MV-4-11 (cell line): ENCODE measurements at places on chromosomes 1 and 21.

DNA sequence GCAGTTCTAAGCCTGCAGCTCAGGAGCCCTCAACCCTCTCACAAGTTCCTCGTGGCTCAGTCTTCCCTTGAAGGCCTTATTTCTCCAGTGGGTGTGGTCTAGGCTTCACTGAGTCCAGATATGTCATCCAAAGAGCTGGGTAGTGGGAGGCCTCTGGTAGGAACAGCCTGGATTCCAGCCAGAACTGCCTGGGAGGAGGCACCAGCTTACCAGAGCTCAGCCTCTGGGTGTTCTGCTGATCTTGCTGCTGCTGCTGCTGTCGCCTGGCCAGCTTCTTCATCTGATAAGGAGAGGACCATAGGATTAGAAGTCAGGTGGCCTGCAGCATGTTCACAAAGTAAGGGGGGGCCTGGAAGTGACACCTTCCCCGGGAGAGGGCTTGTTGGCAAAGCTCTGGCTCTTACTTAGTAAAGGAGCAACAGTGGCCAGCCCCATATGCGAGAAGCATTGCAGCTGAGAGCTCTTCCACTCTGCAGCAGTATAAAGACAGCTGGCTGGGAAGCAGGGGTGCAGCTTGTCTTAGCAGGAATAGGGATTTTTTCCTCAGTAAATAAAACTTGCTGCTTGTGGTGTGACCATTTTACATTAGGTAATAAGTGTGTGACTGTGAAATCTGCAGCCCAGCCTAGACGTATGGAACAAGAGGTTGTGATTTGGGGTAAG, 148.5 kb downstream of the LMX1A start:
- DNase-seq = no peak

- DNase-seq = no peak
Observed at GRCh38 chr1:184621260-184621659, 133.4 kb downstream of the EDEM3 start.

DNA sequence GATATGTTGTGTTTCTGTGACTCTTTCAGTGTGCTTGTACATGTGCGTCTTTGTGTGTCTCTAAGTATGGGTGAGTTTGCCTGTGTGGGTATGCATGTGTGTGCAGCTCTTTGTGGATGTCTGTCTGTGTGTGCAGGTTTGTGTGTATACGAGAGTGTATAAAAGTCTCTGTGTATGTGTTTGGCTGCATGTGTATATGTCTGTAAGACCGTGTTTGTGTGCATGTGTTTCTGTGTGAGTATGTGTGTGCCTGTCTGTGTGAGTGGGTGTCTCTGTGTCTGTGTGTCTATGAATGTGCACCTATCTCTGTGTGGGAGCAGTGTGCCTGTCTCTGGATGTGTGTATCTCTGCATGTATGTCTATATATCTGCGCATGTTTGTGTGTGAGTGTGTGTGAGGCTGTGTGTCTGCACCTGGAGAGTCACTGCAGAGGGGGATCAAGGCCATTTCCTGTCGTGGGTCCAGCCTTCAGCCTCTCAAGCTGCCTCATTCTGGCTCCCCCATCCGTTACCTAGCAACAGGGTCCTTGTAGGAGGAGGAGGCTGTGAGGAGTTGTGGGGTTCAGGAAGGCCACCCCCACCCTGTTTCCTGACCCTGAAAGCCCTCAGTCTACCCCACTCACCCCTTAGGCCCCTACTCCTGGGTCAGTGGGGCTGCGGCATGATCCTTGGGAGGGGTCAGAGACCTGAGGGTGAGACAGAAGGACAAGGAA, 10.4 kb downstream of the FGR start:
- DNase-seq = no peak

DNA sequence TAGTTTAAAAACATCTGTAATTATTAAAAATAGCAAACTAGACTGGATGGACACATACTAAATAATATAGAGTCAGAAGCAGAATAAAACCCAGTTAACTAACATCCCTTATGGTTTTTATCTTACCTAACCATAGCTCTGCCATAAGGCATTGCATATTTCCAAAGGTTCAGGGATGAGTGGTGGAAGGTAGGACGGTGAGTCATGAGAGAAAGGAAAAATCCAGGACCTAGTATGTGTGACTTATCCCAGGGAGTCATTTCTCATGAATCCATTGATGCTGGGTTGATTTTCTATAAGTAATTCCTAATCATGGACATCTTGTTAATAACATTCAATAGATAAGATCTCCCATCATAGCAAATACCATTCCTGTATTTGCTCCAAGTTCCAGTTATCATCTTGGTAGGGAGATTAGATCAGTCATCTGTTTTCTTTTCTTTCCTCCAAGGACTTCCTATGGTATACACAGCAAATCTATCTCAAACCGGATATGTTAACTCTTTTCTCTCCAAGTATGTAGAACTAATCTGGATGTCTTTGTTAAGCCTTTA, 490.7 kb upstream of the B3GALT2 start:
- no peak for DNase-seq

GRCh38 chr1:22387919-22388580, 63.6 kb upstream of the ZBTB40 start:
- no peak for DNase-seq

GRCh38 chr1:211637066-211637465, 38.4 kb downstream of the NEK2 start:
- no peak for DNase-seq

DNA sequence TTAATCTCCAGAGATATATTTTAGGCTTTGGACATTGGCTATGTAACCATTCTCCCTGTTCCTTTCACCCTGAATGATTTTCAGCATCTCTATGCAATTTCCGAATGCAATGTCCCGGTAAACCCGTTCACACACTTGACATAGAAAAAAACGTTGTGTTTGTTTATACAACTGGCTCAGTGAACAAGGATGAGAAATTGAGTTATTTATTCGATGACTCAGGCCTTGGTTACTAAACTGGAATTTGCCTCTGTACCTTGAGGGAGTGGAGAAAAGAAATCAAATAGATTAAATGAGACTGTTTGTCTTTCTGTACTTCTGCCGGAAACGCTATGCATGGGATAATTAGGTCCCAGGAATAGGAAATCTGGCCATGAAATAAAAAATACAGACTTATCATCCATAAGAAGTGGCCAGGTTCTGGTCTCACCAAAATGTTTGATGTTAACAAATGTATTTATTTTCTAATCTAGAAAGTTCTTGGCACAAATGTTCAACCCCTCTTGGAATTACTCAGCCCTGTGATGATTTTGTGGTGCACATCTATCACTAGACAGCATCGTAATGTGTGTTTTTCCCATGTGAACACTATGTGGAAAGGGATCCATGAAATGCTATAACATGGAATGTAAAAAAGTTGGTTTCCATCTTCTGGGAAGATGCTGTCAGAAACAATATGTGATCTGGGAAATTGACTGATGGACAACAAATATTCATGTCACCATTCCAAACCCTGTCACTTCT, 253.9 kb downstream of the DUSP10 start:
- DNase-seq = no peak

- peak; percentile 66 for DNase-seq
Observed at GRCh38 chr1:180888870-180889269, 23.8 kb upstream of the KIAA1614 start.

- no peak for DNase-seq
Observed at GRCh38 chr1:116256286-116256649, 116.8 kb upstream of the ATP1A1 start.

DNA sequence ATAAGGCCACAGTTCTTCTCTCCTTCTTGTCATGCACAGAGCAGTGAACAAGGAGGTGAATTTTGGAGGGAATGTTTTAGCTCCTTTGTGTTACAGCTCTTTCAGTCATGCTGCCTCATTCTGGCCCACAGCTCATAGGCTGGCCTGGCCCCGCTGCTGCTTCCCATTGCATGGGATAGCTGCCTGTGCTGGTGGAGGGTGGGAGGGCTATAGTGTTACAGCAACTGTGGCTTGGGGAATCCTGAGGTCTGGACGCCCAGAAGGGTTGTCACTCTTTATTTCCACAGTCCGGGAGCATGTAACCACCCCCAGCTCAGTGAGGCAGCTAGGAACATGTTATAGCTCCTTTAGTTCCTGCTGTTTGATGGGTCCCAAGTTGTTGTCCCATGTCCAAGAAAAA, 210.3 kb downstream of the AMY1C start:
- no peak for DNase-seq

DNA sequence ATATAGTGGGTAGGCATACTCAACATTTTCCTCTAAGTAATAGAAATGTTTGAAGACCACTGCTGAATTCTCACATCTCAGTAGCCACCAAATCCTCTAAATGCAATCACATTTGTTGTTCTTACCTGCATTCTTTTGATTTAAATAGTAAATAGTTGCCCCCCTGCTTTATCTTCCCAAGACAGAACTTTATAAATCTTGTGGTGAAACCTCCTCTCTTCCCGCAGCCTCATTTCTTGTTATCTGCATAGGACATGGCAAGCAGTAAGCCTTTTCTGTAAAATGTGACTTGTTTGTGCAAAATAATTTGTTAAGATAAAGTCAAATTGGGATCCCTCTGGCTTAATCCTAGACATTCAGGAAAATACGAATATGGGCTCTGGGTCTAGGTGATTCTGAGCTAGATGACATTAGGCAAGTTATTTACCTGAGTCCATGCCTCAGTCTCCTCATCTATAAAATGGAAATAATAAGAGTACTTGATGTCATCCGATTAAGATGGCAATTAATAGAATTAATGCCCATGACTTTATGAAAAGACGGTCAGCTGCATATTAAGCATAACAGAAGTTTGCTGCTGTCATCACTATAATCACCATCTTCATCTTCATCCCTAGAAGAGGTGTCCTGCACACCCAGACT, 77.7 kb downstream of the LRRC8C start:
- no peak for DNase-seq

- DNase-seq = no peak
Observed at GRCh38 chr1:3058263-3059030, 10.6 kb upstream of the PRDM16 start.

- DNase-seq = no peak
Observed at GRCh38 chr1:166980818-166981217, 5.5 kb upstream of the ILDR2 start.

- DNase-seq = no peak
Observed at GRCh38 chr21:33289199-33289819, 23.1 kb downstream of the IL10RB start.

DNA sequence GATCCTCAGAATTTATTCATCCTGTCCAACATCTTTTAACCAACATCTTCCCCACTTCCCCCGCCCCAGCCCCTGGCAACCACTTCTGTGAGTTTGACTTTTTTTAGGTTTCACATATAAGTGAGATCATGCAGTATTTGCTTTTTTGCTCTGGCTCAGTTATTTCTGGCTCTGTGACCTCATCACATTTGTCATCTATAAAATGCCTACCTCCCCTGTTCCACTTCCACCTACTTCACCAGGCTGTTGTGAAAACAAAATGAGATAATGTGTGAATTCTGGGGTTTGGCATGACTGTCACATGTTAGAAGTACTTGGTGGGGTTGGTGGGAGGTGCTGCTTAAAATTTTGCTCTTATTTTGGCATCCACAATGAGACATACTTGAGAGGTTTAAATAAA, 18.4 kb downstream of the HHAT start:
- DNase-seq = peak; percentile 13

DNA sequence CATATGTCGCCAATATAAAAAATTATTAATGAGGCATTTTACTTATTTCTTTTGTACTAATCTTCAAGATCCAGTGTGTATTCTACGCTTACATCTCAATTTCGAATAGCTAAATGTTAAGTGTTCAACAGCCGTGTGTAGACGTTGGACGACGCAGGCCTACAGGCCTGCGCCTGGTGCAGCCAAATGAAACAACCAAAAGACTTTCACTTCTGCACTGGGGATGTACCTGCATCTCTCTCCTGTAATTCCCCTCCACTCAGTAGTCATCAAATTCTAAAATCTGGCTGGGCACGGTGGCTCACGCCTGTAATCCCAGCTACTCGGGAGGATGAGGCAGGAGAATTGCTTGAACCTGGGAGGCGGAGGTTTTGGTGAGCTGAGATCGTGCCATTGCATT, 76.8 kb upstream of the HNRNPU start:
- no peak for DNase-seq

DNA sequence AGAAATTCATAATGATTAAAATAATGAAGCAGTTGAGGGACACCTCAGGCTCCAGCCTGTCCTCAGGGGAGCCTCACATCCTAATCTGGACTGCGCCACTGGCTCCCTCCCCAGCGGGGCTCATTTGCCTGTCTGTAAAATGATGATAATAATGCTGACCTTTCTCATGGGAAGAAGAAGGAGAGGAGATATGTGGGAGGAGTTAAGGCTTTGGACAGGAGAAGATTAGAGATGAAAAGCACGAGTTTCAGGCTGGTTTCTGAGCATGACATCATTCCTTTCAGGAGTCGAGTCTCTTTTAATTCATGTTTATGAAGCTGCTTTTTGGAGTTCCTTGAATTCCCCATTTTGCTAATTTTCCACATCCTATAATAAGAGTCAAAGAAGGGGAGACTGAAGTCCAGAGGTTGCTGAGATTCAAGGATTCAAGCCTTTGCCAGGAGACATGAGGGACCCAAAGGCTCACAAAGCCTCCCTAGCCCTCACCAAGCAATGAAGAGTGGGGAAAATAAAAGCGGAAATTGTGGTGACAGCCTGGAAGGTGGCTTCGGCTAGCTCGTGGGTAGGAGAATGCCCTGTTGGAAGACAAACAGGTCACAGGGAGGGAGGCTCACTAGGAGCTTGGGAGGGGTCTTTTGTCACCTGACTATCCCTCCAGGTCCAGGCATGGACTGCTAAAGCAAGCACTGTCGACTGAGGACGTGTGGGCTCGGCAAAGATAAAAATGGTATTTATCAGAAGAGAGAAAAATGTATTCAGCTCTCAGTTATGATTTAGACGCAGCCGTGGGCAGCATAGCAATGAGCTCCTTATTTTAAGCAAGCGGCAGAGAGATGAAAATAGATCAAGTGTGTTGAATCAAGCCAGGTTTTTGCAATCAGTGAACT, 27.5 kb upstream of the STMN1 start:
- no peak for DNase-seq

DNA sequence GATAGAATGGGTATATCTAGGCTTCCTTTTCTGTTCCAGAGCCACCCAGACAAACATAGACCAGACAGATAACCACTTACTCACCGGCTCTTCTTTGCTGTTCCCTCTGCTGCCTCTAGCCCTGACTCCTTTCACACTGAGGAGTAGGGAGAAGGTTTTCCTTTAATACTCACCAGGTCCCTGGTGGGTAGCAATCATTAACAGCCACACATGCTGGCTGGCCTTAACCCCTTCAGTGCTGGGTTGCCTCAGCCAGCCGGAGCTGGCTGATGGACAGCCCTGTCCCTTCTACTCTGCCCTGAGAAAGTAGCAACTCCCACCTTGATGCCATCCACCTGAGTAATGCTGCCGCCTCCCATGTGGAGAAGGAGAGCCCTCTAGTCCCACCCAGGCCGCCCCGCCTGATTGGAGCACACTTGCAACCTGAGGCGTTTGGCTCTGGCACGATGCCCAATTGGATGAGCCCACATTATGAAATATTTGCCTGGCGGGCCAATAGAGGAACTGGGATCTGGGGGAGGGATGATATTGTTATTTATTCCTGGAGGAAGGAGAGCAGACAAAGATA, 71.6 kb downstream of the PLEKHA6 start:
- DNase-seq = peak; percentile 40
